ENCODE measurements at places on chromosomes 7 and 10. TPM values are rescaled to one million over a fixed set of nuclear protein-coding genes. Genes with fewer than 3 reads are reported as not detected.

The FKBP6 gene
- not detected for total RNA-seq

The ADRB1 gene
- total RNA-seq = not detected

The COL13A1 gene
- 17.2 TPM for total RNA-seq

The TMEM176A gene
- total RNA-seq = not detected

The HGF gene
- total RNA-seq = 83.4 TPM

The SLC26A5 gene
- not detected for total RNA-seq

The ZNF438 gene
- 2.3 TPM for total RNA-seq

The MSMB gene
- not detected for total RNA-seq

The OPALIN gene
- not detected for total RNA-seq
